ENCODE measurements at places on chromosomes 16 and 17.

- no peak for DNase-seq
Observed at GRCh38 chr17:39745335-39746144, 7.8 kb downstream of the GRB7 start.

DNA sequence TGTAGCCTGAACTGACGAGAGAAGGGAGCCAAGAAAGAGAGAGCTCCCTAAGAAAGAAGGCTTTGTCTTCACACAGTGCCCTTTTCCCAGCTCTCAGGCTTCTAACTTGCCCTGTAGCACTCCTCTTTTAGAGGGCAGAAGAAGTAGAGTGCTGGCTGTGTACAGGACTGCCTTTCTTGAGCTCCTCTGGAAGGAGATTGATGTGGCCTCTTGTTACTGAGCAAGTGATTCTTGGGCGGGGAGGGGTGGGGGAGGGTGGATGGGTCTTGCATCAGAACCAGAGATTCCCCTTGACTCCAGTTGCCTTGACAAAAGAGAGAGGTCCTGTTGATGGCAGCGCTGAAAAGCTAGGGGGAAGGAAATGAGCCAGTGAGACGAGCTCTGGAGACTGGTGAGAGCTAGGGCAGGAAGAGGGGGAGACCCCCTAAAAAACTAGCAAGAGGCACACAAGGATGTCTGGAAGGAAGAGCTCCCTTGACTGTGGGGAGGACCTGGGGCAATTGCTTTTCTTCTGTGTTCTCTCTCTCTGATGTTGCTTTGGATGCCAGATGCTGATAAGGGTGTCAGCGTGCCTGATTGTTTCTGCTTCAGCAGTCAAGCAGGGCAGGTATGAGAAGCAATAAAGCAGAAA is 18.4 kb downstream of the GPR179 start:
- no peak for DNase-seq

GRCh38 chr16:2586241-2586640 is 48.4 kb downstream of the PDPK1 start:
- no peak for DNase-seq

DNA sequence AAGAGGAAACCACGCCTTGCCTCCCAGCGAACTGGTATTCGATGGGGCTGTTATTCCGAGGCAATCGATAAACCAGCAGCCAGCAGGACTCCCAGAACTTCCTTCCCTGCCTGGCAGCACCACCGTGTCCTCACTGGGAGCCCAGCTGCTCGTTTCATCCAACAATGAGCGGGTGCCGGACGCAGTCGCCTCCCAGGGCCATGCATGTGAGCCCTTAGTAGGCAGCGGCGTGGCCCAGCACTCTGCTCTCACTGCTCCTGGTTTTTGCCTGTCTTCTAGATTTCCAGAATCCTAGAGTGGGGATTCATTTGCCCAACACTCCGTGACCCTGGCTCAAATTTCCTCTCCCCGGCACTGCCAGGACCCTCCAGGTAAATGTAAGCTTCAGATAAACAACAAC is 29.1 kb upstream of the RASD1 start:
- DNase-seq = no peak

GRCh38 chr17:77880711-77881450 is 77.6 kb upstream of the TNRC6C start:
- DNase-seq = no peak

GRCh38 chr17:37109731-37110710 is 161.3 kb downstream of the AATF start:
- DNase-seq = no peak
